ENCODE measurements at places on chromosomes 4 and X.
A peak's percentile ranks its signal among the peaks of the same experiment; 100 is the strongest.

DNA sequence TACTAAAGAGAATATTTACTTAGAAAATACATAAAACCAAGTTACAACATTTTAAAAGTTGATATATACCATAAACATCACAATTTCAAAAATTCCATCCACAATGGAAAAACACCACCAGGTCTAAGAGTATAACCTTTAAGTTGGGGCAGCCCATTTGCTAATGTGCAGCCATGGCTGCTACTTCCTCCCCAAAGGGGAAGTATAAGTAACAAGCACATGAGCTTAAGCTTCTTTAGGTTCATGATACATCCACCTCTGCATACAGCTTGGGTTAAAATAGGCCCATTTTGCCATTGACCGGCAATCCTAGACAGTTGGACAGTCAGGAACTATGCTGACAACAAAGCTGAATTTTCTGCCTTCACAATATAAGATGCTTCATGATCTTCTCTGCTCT is 16.6 kb upstream of the GASK1B start:
- no peak for DNase-seq

GRCh38 chrX:46039526-46039925 is 505.7 kb downstream of the ZNF674 start:
- no peak for DNase-seq

DNA sequence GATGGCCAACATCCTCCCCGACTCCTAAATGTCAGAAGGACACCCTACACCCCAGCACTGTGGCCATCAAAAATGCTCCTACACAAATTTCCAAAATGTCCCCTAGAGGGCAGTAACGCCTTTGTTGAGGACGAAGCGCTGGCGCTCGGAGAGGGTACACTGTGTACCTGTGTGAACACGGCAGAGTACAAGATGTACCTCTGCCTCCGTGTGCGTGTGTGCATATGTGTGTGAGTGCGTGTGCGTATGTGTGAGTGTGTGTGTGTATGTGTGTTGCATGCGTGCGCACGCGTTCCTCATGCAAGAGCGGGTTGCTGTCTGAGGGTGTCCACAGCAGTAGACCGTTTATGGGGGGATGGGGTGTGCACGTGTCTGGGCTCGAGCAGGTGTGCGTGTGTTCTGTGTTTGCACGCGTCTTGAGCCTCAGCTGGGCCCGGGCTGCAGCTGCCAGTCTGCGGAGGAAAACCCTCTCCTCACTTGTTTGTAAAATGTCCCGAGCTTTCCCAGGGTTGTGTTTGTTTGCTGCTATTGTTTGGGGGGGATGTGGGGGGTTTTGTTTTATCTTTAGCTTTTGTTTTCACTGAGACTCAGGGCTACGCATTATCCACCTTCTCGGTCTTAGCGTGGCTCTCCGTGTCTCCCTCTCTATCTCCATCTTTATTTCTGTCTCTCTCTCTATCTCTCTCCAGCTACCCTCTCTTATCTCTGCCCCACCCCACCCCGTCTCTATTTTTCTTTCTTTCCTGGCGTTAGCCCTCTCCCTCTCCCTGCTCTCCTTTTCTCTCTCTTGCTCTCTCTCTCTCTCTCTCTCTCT is 10.4 kb upstream of the TSPYL2 start:
- DNase-seq, result peak; percentile 51

- no peak for DNase-seq
Measured at GRCh38 chrX:113157496-113157895, 316.9 kb upstream of the AMOT start.

DNA sequence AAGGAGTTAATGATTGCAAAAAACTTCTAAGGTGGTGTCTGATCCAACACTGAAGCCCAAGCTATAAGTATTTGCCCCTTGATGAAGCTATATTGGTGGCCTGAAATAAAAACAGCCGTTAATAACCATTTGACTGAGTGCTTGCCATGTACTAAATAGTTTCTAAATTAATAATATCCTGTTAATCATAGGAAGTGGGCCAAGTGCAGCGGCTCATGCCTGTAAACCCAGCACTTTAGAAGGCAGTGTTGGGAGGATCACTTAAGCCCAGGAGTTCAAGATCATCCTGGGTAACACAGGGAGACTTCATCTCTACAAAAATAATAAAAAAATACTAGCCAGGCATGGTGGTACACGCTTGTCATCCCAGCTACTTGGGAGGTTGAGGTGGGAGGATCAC is 8.3 kb downstream of the NDP start:
- DNase-seq, result no peak

DNA sequence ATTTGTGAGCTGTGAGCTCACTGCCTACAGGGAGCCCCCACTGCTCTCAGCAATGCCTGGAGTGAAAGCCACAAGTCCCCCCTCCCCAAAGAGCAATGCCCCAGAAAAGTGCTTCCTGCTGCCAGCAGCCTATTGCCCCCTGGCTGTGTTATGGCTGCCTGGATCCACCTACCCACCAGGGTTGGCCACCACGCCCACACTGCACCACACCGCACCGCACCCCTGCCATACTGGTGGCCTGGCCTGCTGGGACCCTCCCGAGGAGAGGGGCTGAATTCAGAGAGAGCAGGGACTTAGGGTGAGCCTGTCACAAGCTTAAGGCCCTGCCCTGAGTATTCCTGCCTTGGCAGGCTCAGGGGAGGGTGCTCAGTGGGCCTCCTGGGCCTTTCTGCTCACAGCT is 4.3 kb downstream of the CFAP99 start:
- DNase-seq, result no peak
